Substantia nigra (tissue), 51 donors: ENCODE measurements at places on chromosomes 11 and 22.

DNA sequence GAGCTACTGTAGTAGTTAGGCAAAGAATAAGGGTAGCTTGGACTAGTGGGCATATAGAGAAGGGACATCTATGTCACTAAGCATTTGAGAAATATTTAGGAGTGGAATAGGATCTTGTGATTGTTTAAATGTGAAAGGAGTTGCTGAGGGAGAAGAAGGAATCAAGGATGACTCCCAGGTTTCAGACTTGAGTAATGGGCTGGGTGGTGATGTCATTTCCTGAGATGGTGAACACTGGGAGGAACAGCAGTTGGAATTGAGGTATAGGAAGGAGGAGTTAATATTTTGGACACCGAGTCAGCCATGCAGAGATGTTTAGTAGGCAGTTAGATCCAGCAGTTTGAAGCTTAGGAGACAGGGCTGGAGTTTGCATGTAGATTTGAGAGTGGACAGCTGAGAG is 40.1 kb downstream of the REXO2 start:
- no peak for DNase-seq

GRCh38 chr11:46519351-46519750 is 74.5 kb downstream of the AMBRA1 start:
- DNase-seq, result no peak

- no peak for DNase-seq
Observed at GRCh38 chr22:39598017-39598965, 27.7 kb downstream of the CACNA1I start.

- no peak for DNase-seq
Observed at GRCh38 chr11:36033082-36033751, 89.4 kb downstream of the LDLRAD3 start.

GRCh38 chr11:84800755-84801346 is 826.3 kb downstream of the DLG2 start:
- DNase-seq, result no peak

- DNase-seq, result no peak
Observed at GRCh38 chr22:39177456-39177775, 24.9 kb upstream of the CBX7 start.

GRCh38 chr11:31337806-31338205 is 31.7 kb downstream of the DCDC1 start:
- no peak for DNase-seq

DNA sequence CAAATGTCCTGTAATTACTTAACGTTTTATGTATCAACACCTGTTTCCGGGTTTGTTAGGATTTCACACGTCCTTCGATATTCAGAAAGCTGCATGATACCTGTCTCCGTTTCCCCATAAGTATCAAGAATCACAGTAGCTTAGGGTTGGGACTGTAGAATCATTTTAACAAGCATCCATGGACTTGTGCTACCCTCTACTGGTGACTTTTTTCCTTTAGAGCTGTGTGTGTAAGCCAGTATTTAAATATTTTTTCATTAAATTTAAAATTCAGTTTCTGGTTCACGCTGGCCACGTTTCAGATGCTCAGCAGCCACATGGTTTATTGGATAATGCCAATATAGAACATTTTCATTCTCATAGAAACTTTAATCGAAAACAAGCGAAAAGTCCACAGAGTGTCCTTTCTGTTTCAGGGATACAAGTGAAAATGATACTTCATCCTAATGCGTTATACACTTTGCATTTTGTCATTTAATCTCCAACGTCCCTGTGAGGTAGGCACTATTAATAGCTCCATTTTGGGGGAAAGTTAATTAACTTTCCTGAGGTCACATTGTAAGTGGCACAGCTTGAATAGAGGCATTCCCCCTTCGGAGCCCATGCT is 61.5 kb upstream of the SLC25A18 start:
- no peak for DNase-seq

- no peak for DNase-seq
Observed at GRCh38 chr11:134142536-134142935, 73.7 kb downstream of the JAM3 start.

- DNase-seq, result peak; percentile 16
Observed at GRCh38 chr11:60280412-60280811, at the start of gene MS4A4A. TSS of gene MS4A4A (plus strand) at chr11:60280666. CDS start at chr11:60280676, 10 bp downstream.

- DNase-seq, result peak; percentile 53
Observed at GRCh38 chr11:95149651-95150364, 60.2 kb downstream of the ENDOD1 start.

GRCh38 chr11:86991341-86991740 is 36.1 kb upstream of the FZD4 start:
- no peak for DNase-seq

DNA sequence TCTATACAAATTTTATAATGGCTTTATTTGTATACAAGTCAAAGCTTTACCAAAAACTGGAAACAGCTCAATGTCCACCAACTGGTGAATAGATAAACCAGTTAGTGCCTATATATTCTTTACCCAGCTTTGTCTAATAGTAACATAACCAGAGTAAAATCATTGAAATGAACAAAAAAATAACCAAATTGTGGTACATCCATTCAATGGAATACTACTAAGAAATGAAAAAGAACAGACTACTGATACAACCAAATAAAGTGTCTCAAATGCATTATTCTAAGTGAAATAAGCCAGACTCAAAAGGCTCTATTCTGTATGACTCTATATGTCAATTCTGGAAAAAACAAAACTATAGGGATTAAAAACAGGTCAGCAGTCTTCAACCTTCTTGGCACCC is 40.9 kb upstream of the LDLRAD3 start:
- DNase-seq, result no peak

DNA sequence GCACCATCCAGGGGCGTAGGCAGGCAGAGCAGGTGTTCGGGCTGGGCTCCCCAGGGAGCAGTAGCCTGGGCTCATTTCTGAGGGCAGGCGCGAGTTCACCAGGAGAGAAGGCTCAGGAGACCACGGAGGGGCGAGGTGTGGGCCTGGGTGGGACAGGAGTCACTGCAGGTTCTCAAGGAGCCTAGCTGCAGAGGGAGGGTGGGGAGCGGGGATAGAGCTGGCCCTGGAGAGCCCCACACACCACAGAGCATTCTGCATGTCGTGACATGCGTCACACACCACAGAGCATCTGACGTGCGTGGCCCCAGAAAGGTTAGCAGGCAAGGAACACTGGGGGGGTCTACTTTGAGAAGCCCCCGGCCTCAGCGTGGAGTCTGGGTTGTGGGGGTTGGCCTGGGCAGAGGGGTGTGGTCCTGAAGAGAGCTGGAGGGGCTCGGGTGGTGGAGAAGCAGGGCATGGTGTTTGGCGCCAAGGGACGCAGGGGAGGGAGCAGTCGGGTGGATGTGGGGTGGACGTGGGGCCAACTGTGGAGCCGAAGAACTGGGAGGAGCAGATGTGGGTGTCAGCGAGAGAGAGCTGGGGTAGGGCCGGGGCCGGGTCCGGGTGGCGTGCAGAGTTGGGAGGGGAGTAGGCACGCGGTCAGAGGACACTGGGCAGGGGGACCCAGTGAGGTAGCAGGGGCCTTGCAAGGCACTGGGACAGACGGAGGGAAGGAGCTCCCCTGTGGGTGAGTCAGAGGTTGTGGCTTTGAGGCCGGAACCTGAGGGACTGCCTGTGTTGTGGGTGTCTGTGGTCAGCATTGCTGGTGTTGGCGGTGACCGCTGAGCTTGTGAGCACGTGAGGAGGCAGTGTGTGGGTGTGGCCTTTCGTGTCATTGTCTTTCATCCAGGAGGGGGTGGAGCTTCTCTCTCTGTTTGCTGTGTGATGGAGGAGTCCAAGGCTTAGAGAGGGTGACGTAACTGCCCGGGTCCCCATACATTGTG is 25.5 kb downstream of the CTTN start:
- DNase-seq, result no peak

DNA sequence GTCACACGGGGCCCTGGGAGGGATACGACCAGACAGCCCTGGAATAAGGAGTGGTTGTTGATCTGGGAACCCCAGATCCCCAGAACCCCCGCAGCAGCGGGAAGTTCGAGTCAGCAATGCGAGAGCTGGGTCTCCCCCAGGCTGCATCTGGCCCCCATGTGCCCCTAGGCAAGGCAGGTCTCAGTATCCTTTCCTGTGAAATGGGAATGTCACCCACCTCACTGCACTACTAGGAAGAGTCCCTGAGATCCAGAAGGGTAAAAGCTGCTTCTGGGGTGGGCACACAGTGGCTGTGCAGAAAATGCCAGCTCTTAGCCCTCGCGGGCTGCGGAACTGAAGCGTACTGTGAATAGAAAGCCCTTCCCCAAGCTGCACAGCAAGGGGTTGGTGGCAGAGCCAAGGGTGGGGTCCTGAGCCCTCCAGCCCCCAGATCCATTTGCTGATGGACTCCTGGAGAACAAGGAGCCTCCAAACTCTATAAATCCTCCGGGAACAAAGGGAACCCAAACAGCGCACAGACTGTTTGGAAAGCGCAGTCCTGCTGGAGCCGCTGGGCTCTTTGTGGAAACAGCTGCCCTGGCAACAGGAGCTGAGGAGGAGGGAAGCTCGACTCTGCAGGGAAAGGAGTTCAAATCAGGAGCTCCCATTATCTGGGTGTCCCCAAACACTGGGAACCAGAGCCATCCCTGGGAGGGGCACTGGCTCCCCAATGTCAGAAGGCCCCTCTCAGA is 68.2 kb upstream of the SHISAL1 start:
- DNase-seq, result no peak

DNA sequence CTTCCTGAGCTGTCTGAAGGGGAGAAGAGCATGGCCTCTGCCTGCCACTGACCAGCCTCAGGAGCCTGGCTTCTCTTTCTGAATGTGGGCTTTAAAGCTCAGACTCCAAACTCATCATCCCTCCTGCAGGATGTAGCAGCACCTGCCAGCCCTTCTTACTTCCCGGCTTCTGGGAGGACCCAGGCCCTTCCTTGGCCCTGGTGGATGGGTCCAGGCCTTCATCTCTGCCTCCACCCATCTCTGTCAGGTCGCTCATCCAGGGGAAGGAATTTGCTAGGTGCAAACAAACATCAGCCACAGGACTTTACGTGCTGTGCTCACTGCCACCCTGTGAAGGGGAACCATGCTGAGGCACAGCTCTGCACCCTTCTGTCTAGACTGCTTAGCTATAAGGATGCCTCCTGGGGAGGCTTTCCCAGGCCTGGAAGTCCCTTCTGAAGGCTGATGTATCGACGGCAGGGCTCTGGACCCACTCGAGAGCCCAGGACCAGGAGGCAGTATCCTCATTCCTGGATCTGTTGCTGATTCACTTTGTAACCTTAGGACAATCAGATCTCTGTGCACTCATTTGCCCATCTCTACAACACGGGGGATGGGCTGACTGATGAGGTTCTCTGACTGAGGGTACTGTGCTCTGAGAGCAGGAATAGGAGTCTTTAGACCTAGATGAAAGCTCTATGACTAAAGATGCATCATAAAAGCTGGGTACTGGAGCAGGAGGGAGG is 30.9 kb downstream of the USP35 start:
- DNase-seq, result no peak

DNA sequence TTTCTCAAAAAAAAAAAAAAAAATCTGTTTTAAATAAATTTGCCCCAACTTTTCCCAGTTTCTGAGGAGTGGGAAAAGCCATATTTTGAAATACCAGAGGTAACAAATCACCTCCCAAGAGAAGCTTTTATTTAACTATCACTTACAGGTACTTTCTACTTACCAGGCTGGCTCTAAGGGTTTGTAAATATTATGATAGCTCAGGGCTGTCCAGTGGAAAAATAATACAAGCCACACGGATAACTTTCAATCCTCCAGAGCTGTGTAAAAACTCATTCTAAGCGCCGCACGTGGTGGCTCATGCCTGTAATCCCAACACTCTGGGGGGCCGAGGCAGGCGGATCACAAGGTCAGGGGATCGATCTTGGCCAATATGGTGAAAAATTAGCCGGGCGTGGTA is 5.6 kb upstream of the SEC14L4 start:
- no peak for DNase-seq

DNA sequence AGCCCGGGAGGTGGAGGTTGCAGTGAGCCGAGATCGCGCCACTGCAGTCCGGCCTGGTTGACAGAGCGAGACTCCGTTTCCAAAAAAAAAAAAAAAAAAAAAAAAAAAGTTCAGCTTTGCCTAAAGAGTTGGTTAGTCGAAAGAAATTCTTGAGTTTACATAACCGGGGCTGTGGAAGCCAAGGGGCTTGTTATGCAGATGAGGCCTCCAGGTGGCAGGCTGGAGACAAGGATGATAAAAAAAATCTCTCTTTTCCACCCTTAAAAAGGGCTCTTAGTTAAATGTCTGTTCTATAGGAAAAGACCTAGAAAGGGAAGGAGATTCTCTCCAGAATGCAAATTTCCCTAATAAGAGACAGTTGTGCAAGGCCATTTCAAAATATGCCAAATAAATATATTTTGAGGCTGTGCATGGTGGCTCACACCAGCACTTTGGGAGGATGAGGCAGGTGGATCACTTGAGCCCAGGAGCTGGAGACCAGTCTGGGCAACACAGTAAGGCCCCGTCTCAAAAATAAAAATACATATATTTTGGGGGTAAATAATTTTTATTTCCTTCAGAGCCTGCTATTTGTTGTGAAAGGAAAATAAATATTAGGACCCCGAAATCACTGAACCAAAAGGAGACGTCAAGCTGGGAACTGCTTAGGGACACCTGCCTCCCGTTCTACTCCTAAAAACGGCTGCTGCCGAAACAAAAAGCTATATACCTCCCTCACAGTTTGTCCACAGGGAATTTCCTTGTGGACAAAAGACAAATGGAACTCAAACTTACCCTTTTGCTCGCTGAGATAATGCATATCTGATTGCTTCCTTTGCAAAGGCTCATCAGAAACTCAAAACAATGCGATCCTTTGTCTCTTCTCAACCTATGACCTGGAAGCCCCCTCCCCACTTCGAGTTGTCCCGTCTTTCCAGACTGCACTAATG is 2.4 kb upstream of the IFITM2 start:
- DNase-seq, result no peak

DNA sequence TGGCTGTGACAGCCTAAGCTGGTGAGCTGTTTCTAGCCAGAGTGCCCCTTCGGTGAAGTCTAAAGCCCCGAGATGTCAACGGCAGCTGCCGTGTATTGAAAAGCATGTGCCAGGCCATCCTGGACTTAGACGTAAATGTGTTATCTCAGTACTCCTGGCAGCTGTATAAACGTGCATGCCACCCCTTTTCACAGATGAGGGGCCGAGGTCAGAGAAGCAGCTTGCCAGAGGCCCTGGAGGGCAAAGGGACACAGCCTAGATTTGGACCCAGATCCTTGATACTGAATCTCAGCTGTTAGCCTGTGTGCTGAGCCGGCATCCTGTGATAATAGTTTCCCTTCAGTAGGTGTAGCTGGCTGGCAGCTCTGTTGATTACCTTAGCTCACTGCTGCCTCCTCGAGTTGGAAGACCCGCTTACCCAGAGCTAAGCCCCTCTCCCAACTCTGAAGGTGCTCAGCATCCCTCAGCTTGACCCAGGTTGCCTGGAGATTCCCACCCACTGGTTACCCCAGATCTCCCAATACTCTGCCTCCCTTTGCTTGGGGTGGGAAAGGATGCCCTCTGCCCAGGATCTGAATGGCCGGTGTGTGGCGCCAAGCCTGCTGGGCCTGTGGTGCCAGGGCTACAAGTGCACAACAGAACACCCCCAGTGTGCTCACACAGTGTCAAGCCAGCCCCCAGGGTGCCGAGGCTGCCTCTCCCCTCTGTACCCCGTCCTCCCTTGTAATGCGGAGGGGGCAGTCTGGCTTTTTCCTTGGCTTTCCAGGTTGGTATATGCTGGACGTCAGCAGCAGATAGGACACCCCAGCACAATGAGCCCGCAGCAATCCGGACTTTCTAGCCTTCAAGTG is 59.8 kb upstream of the WNT7B start:
- DNase-seq, result no peak

GRCh38 chr11:44595964-44596381 is 30.5 kb downstream of the CD82 start:
- DNase-seq, result peak; percentile 82
